Tibial artery (tissue), 4 donors: ENCODE measurements at places on chromosomes 7 and 10.

DNA sequence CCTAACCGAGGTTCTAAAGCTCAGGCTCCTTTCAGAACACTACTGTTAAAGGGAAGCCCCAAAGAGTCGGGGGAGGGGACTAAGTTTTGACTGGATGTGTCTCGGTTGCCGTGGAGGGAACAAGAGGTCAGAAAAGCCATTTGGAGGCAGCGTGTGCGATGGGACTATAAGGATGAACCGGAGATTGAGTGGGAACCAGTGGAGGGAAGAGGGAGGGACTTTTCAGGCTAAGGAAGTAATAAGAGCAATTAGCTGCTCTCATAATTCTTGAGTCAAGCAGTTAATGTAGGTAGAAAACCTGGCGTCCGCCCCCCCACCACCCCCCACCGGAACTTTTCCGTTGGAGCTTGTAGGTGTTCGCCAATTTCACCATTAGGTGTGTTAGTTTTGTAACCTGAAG lies 491 bp upstream of the AKAP9 start:
- DNase-seq = peak; percentile 41

DNA sequence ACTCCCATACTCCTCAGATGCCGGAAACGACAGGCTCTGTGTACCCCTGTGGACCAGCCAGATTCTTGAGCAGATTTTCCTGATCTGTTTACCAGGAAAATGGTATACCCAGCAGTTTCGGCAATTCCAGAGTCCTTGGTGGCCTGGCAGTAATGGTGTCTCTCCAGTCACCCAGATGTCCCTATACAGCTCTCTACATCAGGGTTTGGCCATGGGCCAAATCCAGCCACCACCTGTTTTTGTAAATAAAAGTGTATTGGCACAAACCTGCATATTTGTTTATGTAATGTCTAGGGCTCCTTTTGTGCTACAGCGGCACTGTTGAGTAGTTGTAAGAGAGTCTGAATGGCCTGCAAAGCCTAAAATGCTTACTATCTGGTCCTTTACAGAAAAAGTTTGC lies 491.3 kb downstream of the RPS24 start:
- no peak for DNase-seq

GRCh38 chr10:127085957-127086356 lies 110.4 kb downstream of the INSYN2A start:
- no peak for DNase-seq

DNA sequence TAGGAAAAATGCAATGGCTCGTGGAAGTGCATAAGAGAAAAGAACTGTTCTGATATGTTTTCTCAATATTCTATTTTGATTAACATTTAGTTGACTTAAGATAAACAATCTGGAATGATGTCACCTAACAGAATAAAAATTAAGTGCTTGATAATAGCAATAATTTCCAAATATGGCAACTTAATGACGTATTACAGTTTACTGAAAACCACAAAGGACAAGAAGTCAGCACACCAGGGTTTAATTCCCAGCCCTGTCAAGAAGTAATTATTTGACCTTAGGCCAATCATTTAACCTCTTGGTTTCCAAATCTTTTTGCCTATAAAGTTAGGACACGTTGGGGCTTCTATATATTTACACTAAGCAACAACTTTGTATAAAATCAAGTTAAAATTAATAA lies 95.7 kb downstream of the CABCOCO1 start:
- no peak for DNase-seq

DNA sequence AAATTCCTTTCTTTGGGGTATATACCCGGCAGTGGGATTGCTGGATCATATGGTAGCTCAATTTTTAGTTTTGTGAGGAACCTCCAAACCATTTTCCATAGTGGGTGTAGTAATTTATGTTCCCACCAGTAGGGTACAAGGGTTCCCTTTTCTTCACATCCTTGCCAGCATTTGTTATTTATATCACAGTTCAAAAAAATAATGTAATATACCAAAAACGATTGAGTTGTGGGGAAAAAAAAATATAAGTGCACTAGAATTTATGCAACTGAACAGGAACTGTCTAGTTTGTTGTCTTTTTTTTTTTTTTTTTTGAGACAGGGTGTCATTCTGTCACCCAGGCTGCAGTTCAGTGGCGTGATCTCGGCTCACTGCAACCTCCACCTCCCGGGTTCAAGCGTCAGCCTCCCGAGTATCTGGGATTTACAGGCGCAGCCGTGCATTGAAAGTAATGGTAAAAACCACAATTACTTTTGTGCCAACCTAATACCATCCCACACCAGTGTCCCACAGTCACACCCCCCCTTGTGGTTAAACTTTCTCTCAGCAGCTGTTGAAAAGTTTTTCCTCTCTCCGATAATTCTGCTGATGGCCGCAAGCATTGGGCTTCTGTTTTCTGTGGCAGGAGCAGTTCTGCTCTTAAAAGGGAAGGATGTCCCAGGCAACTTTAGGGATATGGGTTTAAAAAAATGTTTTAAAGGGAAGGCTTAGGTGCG lies 6.8 kb upstream of the LAT2 start:
- no peak for DNase-seq

- no peak for DNase-seq
Observed at GRCh38 chr10:78913219-78914059, 155.3 kb upstream of the ZMIZ1 start.

DNA sequence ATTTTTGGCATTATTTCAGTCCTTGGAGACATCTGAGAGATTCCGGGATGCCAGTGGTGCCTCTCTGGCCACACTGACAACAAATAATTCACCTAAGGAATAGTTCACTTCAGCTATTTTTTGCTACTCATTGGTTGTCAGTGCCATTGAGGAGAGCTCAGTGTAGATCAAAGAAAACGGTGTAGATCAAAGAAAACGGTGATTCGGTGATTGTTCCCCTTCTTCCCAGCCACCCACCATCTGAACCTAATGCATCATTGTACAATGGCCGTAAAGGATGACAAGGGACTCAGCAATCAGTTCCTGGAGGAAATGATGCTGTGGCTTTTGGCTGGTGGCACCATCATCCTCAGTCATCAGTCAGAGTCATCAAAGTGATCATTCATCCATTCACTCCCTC lies 80.6 kb downstream of the PTPRZ1 start:
- no peak for DNase-seq

GRCh38 chr7:15620491-15621185 lies 58.8 kb upstream of the AGMO start:
- DNase-seq = no peak

DNA sequence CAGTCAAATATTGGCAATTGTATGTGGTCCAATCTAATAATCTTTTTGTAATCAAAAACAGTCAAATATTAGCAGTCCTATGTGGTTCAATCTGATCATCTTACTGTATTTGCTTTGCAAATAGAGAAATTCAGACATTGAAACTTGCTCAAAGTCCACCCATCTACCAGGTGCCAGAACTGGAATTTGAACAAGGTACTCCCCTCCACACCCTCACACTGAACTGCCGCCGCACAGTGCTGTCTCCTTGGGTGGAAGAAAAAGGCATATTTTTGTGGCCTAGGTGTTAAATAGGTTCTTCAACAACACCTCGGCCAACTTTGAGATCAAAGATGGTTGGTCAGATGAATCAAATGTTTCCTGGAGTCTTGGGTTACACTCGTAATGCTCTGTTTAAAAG lies 544.2 kb upstream of the GALNT17 start:
- DNase-seq = no peak

DNA sequence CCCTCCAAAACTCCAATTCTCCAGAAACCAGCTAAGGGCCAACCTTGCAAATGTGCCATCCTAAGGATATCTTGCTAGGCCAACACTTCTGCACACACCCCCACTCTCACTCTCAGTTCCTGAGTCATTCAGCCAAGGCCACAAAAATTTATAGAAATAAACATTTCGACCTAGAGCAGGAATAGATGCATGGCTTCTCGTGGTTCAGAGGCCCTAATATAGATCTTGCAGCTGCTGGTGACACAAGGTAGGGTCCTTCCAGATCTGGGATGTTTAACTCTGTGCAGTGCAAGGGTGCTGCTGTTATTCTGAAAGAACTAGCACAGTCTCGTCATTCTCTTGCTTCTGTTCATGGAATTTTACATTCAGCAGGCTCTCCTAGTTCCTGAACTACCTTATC lies 369.3 kb downstream of the CALN1 start:
- DNase-seq = no peak

GRCh38 chr7:70886547-70886946 lies 245.4 kb upstream of the GALNT17 start:
- DNase-seq = no peak

DNA sequence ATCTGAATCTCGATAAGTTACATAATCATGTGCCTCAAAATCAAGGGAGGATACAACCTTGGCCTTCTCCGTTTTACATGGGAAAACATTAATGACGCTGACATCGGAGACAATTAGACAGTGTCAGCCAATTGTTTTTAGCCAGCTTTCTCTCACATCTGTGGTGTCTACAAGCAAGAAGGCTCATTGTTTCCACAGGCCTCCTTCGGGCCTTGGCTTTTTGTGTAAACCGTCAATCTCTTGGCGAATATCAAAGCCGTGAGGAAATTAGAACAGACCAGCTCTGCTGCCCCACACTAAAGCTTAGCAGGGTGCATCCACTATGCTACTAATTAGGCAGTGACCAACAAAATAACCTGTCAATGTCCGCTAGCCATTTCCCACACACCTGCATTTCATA lies 43.2 kb downstream of the VAX1 start:
- no peak for DNase-seq

DNA sequence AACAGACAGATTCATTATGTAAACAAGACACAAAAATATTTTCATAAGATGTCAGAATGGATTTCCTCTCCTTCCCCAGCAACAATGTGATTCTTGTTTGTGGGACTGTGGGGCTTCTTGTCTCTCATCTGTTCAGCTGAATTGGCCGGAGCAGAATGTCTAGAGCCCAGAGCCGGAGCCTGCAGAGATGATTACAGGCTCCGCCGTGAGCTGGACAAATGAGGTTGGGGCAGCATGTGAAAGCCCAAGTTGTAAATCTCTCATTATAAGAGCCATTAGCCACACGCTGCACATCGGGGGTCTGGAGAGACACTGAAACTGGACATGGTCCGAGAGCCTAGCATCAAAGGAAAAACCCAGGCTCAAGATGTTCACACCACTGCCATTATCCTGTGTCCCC lies 137.0 kb upstream of the ADAM12 start:
- DNase-seq = no peak

GRCh38 chr10:86340991-86341260 lies 25.7 kb downstream of the GRID1 start:
- no peak for DNase-seq

- no peak for DNase-seq
Observed at GRCh38 chr7:130228840-130229502, 21.3 kb downstream of the SSMEM1 start.

GRCh38 chr7:133265821-133266220 lies 12.9 kb downstream of the EXOC4 start:
- DNase-seq = no peak

- DNase-seq = no peak
Observed at GRCh38 chr7:150820148-150820547, 19.6 kb downstream of the TMEM176A start.

DNA sequence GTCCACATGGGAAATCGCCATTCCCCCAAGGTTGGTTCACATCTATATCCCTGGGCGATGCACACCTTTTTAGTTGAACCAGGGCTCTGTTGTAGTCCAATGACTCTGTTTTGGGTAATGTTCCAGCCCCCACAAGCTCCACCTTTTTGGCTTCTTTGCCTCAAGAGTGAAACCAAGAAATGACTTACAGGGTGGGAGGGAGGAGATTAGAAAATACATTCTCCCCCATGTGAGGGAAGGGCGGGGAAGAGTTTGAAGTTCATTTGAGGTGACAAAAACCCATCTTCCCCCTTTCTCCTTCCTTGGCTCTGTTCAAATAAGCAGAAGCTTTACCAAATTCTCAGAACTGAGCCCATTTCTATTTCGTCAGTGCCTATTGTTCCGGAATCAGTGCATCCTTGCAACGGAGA lies 82.8 kb downstream of the GATA3 start:
- no peak for DNase-seq

GRCh38 chr10:74955796-74956195 lies 129.4 kb downstream of the KAT6B start:
- no peak for DNase-seq

DNA sequence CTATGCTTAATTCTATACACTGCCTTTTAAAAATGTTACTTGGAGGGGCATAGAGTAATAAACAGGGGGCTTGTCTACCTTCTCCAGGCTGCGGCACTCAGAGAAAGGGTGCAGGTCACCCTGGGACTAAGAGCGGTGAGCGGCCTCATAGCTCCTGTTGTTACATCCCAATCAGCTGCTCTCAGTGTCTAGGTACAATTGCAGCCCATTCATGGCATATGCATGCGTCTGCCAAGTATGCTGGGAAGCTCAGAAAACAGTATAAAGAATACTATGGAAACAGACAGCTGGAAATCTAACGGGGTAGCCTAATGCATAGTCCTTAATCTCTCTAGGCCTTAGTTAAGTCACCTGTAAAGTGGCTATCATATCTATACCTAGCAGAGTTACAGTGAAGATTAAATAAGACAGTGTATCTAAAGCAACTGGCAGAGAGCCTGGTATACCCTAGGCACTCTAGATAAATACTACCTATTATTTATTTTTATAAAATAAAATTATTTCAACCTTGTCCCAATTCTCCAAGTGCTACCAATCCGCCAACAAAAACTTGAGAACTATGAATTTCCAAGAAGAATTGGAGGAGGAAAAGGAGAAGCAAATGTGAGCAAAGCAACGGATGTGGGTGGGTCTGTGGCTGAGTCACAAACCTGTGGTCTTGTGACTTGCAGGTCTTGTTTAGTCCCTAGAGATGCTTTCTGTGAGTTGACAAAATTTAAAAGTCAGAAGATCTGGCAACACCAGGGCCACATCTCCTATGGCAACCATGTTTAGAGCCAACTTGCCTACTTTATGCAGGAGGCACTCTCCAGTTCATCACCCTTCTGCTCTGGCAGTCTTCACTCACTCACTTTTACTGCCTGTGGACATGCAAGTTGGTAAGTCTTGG lies 183.0 kb downstream of the RAPGEF5 start:
- no peak for DNase-seq

DNA sequence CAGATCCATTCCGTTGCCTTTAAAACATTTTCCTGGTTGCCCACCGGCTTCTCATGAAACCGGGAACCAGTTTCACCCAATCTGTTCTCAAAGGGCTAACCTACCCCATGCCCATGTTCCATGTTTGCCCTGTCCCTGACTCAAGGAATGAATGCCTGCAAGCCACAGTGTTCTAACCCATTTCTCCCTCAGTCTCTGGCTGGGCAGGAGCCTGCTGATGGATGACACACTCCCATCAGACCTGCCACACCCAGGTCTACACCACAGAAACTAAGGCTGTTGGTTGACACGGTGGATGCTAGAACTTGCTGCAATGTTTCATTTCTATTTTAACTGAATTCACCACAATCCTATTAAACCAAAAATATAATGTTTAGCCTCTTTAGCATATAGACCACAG lies 15.6 kb downstream of the CLRN3 start:
- DNase-seq = no peak

GRCh38 chr7:158391141-158391540 lies 196.5 kb downstream of the PTPRN2 start:
- no peak for DNase-seq

DNA sequence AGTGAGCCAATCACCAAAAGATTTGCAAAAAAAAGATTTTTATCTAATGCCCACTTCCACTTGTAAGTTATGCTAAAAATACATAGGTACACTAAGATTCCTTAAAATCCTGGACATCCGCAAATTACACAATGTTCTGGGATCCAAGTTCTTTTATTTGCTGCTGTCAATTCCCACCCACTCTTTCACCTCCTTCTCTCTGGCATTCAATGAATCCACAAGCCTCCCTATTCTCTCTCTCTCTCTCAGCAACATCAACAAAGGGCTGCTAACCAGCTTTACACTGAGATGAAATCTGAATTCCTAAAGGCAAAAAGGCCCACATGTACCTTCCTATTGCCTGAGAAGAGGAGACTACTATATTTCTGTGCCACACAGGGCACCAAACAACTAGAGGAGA lies 99.9 kb downstream of the ARMH3 start:
- no peak for DNase-seq

- DNase-seq = no peak
Observed at GRCh38 chr10:98306501-98306900, 38.5 kb upstream of the LOXL4 start.
